ENCODE measurements at places on chromosomes 11 and 22.

- DNase-seq, result no peak
Measured at GRCh38 chr22:26718905-26719304, 61.5 kb downstream of the MIAT start.

DNA sequence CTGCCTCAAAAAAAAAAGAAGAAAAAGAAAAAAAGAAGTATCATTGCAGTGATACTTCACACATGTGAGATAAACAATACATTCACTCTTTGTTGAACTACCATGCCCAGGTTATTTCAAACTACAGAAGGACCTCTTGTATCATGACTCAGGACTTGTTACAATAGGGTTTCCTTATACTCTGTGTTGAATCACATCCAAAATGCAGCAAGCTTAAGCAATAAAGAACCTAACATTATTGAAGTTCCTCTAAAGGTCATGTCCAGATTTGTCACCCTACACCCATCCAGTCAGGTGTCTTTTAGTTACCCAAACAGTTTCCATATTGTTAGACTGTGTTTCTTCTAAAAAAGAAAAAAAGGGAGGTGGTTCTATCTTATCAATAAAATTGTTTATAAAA is 26.9 kb upstream of the ALKBH3 start:
- DNase-seq, result no peak

DNA sequence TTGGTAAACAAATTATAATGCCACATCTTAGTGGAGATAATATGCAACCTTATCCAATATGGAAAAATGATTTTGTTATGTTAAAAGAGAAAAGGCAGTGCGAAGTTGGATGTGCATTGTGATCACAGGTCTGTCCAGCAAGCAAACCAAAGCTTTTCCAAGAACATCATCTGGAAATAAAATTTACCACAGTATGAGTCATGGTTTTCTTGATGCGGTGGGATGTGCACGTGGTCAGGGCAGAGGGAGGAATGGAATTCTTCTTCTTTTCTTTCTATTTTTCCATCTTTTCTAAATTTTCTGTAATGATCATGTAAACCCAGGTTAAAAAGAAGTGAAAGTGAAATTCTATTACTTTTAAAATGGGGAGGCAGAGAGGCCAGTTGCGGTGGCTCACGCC is 169.8 kb downstream of the C11orf91 start:
- no peak for DNase-seq

- DNase-seq, result no peak
Measured at GRCh38 chr11:70696076-70696475, 297.7 kb downstream of the CTTN start.
